Activated T-cell treated with anti-CD3 and anti-CD28 coated beads for 24 hours (primary cell): ENCODE measurements at places on chromosomes 3 and 15.
A peak's percentile ranks its signal among the peaks of the same experiment; 100 is the strongest.

DNA sequence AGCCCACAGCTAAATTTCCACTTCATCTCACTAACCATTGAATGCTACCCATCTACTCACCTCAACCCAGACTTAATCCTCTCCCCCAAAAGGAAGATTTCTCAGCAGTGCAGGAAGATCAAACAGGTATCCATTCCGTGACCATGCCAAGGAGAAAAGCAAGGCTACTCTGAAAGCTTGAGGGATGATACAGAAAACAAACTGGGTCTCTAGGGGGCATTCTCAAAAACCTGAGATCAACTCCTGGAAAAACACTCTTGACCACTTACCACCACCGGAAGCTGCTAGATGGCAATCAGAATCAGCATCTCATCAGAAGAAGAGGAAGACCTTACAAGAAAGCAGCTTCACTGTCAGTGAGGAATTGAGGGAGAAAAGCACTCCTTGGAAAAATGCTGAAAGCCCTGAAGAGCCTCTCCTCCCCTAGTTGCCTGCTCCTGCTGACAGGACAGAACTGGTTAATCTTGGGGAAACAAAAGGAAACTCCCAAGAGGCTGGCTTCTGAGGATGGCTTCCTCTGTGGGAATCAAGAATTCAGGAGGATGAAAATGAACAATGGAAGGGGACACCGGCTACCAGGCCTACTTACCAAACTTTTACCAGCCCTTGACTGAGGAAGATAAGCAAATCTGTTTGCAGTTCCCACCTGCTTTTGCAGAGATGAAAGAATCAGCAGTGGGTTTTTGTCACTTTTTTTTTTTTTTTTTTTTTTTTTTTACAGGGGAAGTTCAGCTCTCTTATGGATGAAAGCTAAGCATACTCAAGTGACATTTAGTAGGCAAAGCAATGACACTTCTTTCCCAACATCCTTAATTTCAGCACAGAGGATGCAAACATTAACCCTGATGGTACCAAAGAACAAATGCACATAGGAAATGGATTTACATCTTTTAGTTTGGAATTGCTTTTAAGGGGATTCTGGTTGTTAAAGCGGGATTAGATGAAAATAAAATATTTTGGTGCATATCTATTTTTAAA, at the start of gene ATP8B4:
TSS of gene ATP8B4 (minus strand) at position 171 of the 978 bp plus-strand sequence. CDS start 12,267 bp downstream, outside the sequence.
- no peak for DNase-seq

DNA sequence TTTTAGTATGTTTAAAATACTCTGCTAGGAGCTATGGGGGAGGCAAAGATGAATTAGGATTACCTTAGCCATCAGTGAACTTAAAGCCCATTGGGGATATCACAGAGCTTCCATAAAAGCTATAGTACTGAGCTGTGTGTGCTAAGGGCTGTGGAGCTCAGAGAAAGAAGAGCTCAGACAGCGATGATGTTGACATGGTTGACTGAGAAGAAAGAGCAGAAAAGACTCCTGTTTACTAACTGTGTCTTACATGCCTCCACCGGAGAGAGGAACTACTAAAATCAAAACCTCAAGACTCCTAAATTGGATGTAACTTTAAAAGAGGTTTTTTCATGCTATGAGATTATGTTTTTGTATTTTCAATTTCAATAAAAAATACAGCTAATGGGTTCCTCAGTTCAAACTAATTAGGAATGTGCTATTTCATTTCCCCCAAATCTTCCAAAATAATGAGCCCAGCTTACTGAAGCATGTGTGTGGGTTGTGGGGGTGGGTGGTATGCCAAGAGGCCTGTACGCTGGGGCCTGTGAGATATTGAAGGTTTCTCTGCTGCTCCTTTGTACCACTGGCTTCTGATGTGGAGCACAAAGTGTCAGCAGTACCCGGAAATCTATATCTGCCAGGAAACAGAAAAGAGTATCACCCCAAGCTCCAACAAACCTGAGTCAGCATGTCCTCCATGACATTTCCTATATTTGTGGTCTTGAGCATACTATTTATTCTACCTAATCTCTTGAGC, 22.7 kb downstream of the DGKG start:
- no peak for DNase-seq

GRCh38 chr3:123008840-123009239, 18.7 kb downstream of the SEMA5B start:
- DNase-seq: no peak

DNA sequence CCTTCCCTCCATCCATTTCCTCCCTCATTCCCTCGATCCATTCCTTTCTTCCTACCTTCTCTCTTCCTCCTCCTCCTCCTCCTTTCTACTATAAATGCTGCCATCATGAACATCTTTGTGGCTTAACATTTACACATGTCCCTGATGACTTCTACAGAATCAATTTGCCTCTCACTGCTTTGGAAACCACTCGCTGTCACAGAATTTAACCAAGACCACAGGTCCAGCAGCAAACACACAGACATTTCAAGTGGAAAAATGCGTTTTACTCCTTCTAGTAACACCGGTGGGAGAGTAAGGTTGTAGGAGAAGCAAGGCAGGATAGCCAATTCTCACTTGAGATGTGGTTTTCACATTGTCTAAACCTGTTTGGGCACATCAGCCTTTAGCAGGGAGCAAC, 101.4 kb upstream of the LRIG1 start:
- no peak for DNase-seq

DNA sequence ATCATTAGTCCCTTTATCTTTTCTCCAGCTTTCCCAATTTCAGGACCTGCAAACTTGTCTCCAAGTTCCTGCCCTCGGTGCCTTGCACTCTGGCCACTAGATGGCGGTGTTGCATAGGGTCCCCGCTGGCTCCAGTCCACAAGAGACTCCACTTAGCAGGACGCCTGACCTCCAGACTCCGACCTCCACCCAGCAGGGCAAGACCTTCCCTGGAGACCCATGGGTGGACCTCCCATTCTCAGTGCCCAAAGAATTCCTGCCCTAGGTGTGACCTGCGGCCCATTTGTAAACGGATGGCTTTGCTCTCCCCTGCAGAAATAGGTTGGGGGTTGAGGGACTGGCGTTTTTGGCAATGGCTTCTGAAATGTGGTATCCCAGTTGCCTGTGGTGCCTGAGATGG, 82.6 kb downstream of the LSM3 start:
- peak; percentile 61 for DNase-seq

DNA sequence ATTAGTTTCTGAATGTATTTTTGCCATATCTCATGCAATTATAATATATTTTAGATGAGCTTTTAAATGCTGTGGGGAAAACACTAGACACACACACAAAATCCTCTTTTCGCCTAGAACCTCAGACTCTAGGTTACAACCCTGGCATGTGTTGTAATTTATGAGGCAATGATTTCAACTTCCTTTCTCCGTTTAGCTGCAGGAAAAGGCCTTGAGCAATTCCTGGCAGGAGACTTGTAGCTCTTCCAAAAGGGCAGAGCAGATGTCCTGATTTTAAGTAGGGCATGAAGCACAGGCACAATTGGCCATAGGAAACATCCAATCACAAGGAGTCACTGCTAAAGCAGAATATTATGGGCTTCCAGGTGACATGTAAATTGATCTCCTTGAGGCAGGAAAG, 82.0 kb downstream of the GPR156 start:
- no peak for DNase-seq

DNA sequence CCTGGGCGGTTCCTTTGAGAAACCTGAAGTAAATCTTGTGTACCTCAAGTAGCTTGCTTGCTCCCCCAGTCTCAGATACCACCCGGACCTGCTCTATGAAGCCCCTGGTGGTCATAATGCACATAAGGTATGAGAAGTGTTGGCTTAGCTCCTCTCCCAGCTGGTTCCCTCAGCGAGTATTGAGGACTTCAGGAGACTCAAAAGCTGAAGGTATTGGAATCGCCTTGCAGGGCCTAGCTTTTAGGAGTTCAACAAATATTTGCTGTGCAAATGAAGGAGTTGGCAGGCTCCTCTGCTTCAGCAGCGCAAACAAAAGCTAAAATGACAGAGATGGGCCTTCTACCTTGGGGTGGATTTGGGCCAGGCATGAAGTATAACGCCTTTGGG, 1.7 kb downstream of the CMTM8 start:
- DNase-seq: peak; percentile 29

- DNase-seq: peak; percentile 86
These were observed at the start of gene ATRIP for GRCh38 chr3:48446425-48447193. Gene ATRIP (plus strand): TSS chr3:48446737. CDS start chr3:48446846, 109 bp downstream.

DNA sequence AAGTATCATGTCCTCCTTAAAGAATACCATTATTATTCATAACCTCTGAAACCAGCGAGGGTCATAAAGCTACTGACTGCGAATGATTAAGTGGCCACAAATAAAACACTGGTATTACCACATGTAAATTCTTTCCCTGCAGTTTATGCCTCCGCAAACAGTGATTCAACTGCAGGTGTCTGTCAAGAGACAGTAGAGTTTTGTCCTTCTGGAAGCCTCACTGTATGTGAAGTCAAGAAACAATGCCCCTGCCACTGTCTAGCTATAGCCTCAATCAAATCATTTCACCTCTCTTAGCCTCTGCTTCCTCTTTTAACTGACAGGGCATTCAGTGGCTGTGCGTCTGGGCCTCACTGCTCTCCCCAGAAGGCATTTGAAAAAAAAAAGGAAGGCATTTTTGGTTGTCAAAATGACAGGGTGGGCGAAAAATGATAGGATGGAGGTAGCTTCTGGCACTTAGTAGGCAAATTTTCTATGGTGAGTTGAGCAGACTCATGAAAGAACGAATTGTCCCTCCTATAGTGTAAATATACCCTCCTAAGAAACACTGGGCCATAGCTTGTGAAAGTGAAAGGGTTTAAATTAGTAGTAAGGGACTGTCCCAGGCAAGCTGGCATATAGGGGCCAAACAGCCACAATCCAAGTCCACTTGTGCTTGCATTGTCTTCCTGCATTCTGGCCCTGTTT, 66.7 kb downstream of the FILIP1L start:
- no peak for DNase-seq

- DNase-seq: no peak
These were observed 5.5 kb downstream of the BMF start for GRCh38 chr15:40102897-40103858.

GRCh38 chr15:86610038-86610437, 530.4 kb downstream of the AGBL1 start:
- no peak for DNase-seq

DNA sequence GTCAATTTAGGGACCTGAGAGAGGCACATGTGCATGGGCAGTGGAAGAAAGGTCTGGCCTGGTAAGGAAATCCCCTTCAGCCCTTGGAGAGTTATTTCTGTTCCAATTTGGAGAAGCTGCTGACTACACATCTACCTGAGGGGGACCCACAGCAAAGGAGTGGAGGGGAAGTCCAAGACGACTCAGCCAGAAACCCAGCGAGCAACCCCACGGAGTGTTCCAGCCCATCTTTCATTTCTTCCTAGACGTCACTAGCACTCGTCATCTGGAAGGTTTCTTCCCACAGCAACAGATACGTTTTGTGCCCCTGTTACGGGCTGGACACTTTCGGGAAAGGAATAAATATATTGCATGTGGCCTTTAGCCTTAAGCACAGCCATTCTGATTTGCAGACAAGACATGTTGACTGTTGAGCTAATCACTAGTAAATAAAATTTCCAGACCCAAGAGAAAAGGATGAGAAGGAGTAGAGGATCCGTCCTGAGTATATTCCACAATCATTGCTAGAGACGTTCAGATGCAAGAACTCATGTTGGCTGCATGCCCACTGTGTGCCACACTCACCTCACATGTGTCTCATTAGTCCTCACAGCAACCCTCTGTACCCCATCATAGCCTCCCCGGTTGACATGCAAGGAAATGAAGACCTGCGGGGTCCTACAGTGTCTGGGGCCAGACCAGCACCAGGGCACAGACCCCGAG, 7.8 kb upstream of the FAM174B start:
- no peak for DNase-seq

GRCh38 chr15:93608643-93609148, 519.7 kb upstream of the RGMA start:
- no peak for DNase-seq

GRCh38 chr15:44801364-44801763, 65.0 kb downstream of the TRIM69 start:
- DNase-seq: no peak

GRCh38 chr3:141486746-141487520, at the start of gene RASA2:
Gene RASA2 (plus strand): TSS chr3:141487027. CDS start chr3:141487084, 57 bp downstream.
- DNase-seq: peak; percentile 54

DNA sequence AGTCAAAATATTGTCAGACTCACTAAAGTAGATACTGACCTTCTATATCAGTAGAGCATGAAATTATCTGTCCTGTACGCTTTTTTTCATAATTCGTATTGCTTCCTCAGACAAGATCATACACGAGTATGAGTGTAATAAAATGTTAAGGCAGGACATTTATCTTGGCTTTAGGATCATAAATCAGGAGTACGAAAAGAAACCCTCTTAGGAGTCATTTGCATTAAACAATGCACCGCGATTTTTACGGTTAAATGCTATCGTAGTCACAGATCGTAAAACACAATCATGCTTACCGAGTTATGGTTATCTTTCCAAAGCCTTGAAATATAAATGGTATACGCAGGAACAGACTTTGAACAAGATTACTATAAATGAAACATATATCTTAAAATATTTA, 510.3 kb upstream of the ROBO1 start:
- no peak for DNase-seq

DNA sequence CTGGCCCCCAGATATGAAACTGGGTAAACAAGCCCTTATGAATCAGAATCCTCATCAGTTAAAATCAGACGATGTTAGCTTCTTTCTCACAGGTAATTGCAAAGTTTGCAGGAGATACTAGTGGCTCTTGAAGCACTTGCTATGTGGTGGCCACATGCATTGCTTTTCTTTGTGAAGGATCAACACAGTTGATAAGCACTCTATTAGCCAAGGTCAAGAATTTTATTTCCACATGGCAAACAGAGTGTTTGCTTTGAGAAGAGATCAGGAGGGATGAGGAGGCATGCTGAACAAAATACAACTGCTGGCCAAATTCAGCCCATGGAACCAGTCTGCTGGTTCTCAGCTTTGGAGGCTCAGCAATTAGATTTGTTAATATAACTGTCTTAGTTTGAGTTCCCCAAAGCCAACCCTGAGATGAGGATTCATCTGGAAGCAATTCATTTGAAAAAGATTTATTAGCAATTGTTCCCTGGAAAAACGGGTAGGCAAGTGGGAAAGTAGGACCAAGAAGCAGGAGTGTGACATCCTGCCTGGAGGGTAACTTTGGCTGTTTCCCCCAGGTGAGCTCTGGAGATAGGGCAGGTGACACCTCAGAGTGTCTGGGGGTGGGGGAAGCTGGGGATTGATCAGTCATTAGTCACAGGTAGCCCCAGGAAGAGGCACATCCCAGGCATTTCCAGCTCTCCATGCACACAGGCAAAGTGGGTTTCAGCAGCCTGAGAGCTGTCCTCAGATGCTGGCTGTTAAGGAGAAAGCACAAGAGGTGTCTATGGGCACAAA, 180.3 kb downstream of the ABHD5 start:
- DNase-seq: no peak

DNA sequence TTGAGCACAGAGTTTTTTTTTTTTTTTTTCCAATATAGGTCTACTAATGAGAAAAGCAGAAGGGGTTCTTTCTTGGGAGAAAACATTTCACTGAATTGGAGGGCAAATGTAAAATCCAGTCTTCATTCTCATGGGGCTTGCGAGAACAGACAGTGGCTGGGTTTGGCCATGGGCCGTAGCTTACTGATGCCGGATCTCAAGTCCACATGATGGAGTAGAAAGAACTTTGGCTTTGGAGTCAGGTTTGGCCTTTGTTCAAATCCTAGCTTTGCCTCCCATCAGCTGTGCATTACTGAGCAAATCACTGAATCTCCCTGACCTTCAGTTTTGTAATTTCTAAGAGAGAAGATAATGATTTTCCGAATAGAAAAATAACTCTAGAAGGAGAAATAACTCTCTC, 59.7 kb downstream of the LMCD1 start:
- DNase-seq: no peak

GRCh38 chr3:112505907-112506306, 6.6 kb upstream of the BTLA start:
- no peak for DNase-seq

- DNase-seq: no peak
These were observed 84.7 kb downstream of the DCUN1D1 start for GRCh38 chr3:182895513-182896112.

GRCh38 chr3:44011680-44012079, 230.0 kb upstream of the TOPAZ1 start:
- no peak for DNase-seq
